ENCODE measurements at places on chromosomes 1 and 21. TPM values are rescaled to one million over a fixed set of nuclear protein-coding genes. Genes with fewer than 3 reads are reported as not detected.

SPRR2G gene
- not detected for total RNA-seq

TEKT2 gene
- 23.8 TPM for total RNA-seq

TMEM240 gene
- total RNA-seq: 20.3 TPM

SAMD11 gene
- not detected for total RNA-seq

SLAMF7 gene
- not detected for total RNA-seq

TMCC2 gene
- total RNA-seq: 46.3 TPM

NFASC gene
- 125 TPM for total RNA-seq

IL22RA1 gene
- not detected for total RNA-seq

TAF13 gene
- 35.4 TPM for total RNA-seq

PDZK1IP1 gene
- not detected for total RNA-seq

TMEM269 gene
- 0.94 TPM for total RNA-seq

FMOD gene
- not detected for total RNA-seq

KMO gene
- total RNA-seq: 1.6 TPM

SPAG17 gene
- 3.1 TPM for total RNA-seq

CATSPERE gene
- total RNA-seq: 0.94 TPM

L1TD1 gene
- not detected for total RNA-seq

S100A4 gene
- total RNA-seq: 1.3 TPM

FCMR gene
- not detected for total RNA-seq

RNU1-2 gene
- under 0.01 TPM for total RNA-seq

TTLL7 gene
- 287 TPM for total RNA-seq

CPT2 gene
- total RNA-seq: 5.0 TPM

CFAP107 gene
- total RNA-seq: not detected

OR6K2 gene
- not detected for total RNA-seq

ELAPOR1 gene
- total RNA-seq: 44.8 TPM

S100PBP gene
- 81.7 TPM for total RNA-seq

UTS2 gene
- not detected for total RNA-seq

YARS1 gene
- 52.3 TPM for total RNA-seq

RHBG gene
- total RNA-seq: not detected

VWA1 gene
- total RNA-seq: 4.1 TPM

RIPPLY3 gene
- total RNA-seq: not detected

BCL2L15 gene
- 3.8 TPM for total RNA-seq

BEND5 gene
- 16.0 TPM for total RNA-seq

OR2T29 gene
- not detected for total RNA-seq
